Heart left ventricle (tissue), 16 donors: ENCODE measurements at places on chromosomes 2 and 18. TPM values are rescaled to one million over a fixed set of nuclear protein-coding genes. Genes with fewer than 3 reads are reported as not detected.

GRCh38 chr2:7997279-7997678 is 684.6 kb upstream of the ID2 start:
- no peak for DNase-seq

SAG gene
- not detected for total RNA-seq

DNA sequence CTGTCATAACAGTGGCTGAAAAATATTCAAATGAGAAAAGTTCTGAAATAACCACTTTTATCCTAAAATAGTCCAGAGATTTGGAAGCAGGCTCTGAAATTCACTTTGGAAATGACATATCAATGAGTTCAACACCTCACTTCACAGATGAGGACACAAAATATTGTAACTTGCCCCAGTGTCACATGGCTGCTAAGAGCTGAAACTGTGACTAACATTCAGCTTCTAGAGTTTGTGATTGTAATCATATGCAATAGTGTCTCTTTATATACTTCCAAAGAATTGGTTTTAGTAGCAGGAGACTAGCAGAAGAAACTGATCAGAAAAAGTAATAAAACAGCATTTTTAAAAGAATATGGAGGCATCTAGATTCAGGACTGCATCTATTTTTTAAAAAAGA is 52.1 kb downstream of the SFT2D3 start:
- no peak for DNase-seq

DNA sequence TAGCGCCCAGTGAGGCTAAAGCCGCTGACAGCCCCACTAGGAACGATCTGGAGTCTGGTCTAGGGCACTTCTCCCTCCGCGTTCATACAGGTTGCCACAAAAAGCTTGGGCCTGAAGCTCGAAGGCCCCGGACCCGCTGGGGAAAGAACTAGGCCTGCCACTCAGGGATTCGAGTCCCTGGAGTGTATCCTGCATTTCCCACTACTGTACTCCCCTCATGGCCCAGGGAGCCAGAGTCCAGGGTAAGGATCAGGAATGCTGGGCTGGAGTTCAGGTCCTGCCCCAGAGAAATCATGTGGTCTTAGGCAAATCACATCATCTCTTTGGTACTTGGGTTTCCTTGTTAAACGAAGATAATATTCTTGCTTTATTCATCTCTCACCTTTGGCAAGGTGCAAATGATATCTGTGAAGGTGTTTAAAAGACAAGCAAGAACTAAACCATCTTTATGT is 1.4 kb upstream of the ZFP36L2 start:
- DNase-seq: no peak

CXXC1 gene
- 27.3 TPM for total RNA-seq

GRCh38 chr2:224109751-224110150 is 70.7 kb upstream of the SERPINE2 start:
- DNase-seq: no peak

- no peak for DNase-seq
These were observed 419.1 kb downstream of the SLC4A3 start for GRCh38 chr2:220046507-220046906.
